GM23248 (cell line): ENCODE measurements at places on chromosomes 12 and 14. TPM values are rescaled to one million over a fixed set of nuclear protein-coding genes. Genes with fewer than 3 reads are reported as not detected.

GRCh38 chr12:69655616-69656340, 43.3 kb downstream of the BEST3 start:
- no peak overlapping the region for H3K4me3 ChIP-seq
- H3K4me1 ChIP-seq = peaks cover 20% of the 10 kb centered on the region
- peak overlapping the region; percentile 58 for H3K27ac ChIP-seq
- H3K36me3 ChIP-seq = no peaks in the 10 kb centered on the region

- H3K27ac ChIP-seq = no peak overlapping the region
- DNase-seq = no peak
- no peaks in the 10 kb centered on the region for H3K4me1 ChIP-seq
- no peak overlapping the region for H3K4me3 ChIP-seq
- H3K36me3 ChIP-seq = no peaks in the 10 kb centered on the region
These were observed 138.2 kb downstream of the RGS6 start for GRCh38 chr14:72070458-72070857.

DNA sequence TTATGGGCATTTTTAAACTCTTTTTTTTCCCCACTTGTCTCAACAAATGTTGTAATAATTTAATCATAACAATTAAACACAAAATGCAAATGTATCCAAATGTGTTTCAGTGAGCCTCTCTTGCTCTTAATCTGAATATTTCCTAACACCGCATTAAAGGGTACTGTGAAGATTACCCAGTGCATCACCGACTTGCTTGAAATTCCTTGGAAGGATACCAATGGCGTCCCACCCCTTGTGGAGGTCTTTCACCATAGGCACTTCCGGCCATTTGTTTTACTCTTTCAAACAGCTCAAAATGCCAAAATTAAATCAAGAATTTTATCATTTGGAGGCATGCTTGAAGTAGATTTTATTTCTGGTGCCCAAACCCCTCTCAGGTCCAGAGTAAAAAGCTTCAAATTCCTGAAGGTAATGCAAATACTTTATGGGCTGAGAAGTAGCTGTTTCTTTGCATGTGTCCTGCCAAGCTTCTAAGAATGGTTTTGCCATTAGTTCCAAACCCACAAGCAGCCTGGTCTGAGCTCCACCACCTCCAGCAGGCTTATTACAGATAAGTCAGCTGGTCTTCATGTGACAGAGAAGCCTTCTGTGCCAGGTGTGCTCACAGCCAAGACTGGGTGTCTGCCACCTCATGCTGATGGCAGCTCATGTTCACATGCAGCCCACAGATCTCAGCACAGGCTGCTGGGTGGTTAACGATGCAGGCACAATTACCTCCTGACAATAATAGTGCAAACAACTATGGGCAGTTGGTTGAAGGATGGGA, 16.4 kb upstream of the NUDT4 start:
- DNase-seq = peak; percentile 89
- H3K27me3 ChIP-seq = no peaks in the 10 kb centered on the region
- H3K36me3 ChIP-seq = no peaks in the 10 kb centered on the region
- peaks cover 19% of the 10 kb centered on the region for H3K4me1 ChIP-seq
- H3K27ac ChIP-seq = peak overlapping the region; percentile 71

Gene SYNE3
- polyA plus RNA-seq = 1.2 TPM in 2 replicates
